ENCODE measurements at places on chromosomes 4 and X.
A peak's percentile ranks its signal among the peaks of the same experiment; 100 is the strongest.

- no peak for DNase-seq
Measured at GRCh38 chr4:111128327-111128726, 505.4 kb upstream of the PITX2 start.

DNA sequence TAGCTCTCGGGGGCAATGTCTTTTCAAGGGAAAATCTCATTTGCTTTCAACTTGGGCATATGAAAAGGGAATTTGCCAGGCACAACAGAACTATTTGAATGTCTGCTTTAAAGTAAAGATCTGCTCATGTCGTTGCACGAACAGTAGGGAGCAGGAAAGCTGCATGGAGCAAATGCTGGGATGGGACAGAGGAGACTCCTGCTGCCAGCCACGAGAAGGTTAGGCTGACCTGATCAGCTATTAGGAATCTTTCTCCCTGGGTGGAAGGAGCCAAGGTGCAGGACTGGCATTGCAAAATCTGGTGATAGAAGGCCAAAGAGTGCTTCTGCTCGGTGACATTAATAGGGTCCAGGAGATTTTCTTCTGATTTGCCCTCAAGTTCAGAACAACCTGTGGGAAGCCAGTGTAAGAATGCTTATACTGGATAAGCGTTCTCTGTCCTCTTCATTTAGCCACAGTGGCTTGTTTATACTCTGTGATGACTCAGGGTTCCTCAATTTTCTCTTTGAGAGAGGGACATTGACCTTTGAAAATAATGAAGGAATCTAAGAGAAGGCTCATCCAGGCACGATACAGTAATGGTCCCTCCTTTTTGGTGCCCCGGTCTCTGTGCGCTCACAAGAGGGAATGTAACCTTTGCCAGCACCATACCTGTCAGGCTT is 22.9 kb downstream of the FHL1 start:
- no peak for DNase-seq

DNA sequence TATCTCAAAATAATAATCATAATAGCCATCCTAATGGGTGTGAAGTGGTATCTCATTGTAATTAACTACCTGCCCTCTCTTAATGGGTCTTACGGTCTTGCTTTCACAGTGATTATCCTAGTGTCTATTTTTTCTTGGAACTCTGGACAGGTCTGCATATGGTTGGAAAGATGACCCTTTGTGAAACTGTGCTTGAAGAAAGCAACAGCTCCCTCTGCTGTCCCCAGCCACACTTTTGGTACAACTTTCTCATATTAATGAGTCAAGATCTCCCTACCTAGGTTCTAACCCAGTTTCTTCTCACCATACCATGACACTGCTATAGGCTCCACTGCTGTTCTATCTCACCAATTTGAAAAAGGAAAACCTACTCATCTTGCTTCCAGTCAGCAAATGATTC is 2.4 kb downstream of the TFDP3 start:
- no peak for DNase-seq

- no peak for DNase-seq
Measured at GRCh38 chrX:3697220-3697684, 16.2 kb downstream of the PRKX start.

- no peak for DNase-seq
Measured at GRCh38 chr4:170229006-170229405, 139.2 kb upstream of the AADAT start.

DNA sequence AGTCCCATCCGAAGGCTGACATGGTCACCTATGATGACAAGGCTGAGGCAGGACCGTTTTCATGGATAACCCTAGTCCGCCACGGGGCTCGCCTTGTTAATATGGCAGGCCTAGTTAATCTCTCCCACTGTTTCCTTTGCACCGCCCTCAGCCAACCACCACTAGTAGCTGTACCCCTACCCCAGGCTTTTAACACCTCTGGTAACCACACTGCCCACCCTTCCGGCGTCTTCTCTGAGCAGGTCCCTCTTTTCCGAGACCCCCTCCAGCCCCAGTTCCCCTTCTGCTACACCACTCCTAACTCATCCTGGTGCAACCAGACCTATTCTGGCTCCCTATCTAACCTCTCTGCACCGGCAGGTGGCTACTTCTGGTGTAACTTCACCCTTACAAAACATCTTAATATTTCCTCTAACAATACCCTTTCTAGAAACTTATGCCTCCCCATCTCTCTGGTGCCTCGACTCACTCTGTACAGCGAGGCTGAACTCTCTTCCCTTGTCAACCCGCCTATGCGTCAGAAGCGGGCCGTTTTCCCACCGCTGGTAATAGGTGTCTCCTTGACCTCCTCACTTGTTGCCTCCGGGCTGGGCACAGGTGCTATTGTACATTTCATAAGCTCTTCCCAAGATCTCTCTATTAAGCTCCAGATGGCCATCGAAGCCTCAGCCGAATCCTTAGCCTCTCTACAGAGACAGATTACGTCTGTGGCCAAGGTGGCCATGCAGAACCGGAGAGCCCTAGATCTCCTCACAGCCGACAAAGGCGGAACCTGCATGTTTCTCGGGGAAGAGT is 964.4 kb downstream of the RPA4 start:
- no peak for DNase-seq

DNA sequence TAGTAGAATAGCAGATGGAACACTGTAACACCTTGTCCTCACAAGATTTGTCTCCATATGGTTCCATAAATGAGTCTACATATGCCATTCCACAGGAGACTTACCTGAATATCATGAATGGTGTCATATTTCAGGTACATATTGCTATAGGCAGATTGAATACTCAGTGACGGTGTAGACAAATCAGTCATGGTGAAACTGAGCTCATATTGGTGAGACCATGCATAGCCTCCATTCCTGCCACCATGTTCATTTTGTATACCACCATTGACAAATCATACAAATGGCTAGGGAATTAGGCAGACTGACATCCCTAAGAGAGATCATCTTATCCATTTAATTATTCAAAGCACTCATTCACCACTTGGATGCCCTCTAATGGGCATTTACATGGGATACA is 38.0 kb upstream of the SPP1 start:
- DNase-seq, result no peak

DNA sequence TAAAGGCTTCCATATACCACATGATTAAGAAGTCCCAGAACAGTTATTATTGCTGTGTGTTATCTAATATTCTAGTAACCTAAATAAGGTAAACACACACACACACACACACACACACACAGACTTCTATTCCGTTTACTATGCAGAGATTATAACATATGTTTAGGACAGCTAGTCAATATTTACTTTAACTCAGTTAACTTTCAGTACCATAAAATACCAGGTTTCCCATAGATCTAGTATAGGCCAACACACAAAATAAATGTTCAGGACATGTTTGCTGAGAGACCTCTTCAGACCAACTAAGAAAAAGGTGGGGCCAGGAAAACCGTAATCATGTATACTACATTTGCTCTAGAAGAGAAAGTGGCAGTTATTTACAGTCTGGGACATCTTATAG is 365.5 kb downstream of the KLHL13 start:
- no peak for DNase-seq

GRCh38 chr4:128244379-128244778 is 43.2 kb downstream of the PGRMC2 start:
- no peak for DNase-seq

DNA sequence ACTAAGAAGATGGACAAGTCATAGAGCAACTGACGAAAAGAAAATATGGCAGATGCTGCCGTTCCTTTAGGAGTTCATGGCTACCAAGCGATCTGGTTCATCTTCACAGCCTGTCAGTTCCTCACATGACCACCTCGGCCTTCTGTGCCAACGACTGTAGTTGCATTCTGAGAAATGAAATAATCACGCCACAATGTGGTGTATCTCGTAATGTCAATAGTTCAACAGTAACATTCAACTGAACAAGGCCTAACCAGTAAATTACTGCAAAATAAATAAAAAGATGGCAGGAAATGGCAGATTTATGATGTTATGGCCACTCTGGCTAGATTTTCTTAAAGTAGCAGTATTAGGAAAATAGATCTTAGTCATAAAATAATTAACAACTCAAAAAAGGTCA is 4.4 kb downstream of the GPRIN3 start:
- peak; percentile 36 for DNase-seq

- no peak for DNase-seq
Measured at GRCh38 chrX:115900425-115900824, 270.1 kb upstream of the AGTR2 start.

DNA sequence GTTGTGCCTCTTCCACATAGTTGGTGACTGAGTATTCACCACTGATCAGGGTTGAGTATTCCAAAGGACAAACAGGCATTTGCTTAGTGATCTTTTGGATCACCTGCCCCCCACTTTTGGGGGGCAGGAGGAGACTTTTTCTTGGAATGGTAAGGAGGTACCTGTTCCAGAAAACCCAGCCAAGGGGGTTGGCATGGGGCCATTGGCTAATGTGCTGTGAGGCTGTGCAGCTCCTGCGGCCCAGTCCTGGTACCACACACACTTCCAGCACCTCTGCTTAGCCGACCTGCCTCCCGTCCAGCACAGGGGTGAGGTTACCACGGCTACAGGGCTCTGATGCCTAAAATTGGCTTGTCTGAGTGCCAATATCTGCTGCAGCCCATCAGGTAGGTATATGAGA is 40.1 kb upstream of the MGST2 start:
- DNase-seq, result no peak

DNA sequence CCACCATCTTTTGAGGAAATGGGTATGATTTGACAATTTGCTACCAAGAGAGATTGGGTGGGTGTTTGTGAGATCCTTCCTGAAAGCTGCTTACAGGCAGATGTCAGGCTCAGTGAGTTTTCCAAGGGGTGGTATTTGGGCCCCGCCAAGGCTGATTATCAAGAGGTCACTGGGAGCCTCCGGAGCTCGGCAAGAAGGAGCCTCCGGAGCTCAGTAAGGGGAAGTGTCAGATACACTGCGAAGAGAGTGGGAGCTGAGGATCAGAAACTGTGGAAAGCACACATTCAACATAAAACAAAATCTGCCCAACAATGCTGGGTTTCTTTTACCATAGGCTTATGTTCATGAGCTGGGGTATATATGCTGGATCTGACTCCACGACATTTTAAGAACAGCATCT is 714 bp downstream of the RTL3 start:
- no peak for DNase-seq

- no peak for DNase-seq
Measured at GRCh38 chr4:137707626-137708025, 175.3 kb upstream of the PCDH18 start.

DNA sequence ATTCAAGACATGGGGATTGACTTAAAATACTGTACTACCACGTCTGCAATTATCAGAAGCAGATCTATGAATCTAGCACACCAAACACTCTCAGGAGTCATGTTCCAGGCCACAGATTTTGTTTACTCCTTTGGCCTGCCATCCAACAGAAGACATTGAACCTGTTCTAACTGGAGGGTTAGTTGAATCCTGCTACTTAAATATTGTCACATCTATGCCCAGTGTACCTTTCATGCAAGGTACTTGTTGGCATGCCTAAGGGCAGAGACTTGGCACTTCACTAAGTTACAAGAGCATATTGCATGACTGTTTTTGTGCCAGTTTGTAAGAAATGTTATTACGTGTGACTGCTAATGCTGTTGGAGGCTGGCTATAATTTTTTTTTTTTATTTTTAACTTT is 126.9 kb upstream of the BCOR start:
- no peak for DNase-seq

DNA sequence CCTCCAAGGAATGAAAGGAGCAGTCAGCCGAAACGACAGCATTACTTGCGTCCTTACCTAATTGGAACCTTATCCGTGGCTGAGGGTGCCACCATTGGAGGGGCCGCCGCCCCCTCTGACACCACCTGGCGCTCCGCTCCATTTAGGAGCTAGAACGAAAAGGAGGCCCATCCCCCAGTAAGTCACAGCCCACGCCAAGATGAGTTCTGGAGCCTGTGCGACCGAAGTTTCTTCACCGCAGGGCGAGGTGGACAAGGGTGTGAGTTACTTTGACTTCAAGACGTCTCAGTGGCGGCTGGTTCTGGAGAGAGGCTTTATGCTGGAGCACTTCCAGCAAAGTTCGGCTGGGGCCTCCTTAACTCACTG is 729 bp upstream of the IRF2 start:
- no peak for DNase-seq

DNA sequence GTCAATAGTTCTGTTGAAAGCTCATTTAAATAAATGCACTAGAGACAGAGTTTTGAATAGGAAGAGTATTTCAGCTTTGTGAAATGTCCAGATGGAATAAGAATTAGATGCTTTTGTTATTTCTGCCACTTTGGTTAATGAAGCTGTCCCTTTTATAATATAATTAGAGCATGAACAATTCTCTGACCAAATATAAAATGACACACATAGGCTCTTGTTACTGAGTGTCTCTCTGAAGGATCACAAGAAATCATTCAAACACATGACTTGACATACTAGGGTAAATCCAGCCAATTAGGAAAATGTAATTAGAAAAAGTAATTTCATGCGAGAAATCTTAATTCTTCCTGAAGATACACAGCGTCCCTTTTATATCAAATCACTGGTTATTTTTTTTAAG is 68.4 kb upstream of the DDIT4L start:
- DNase-seq, result no peak

GRCh38 chr4:107520368-107520767 is 199.7 kb downstream of the PAPSS1 start:
- no peak for DNase-seq
